ENCODE measurements at places on chromosomes 7 and 10.

GRCh38 chr7:55533050-55533728, 39.1 kb downstream of the VOPP1 start:
- H3K4me3 ChIP-seq, result no peak overlapping the region
- peak overlapping the region; percentile 19 for H3K27ac ChIP-seq
- no peaks in the 10 kb centered on the region for H3K36me3 ChIP-seq
- peaks cover 14% of the 10 kb centered on the region for H3K4me1 ChIP-seq

DNA sequence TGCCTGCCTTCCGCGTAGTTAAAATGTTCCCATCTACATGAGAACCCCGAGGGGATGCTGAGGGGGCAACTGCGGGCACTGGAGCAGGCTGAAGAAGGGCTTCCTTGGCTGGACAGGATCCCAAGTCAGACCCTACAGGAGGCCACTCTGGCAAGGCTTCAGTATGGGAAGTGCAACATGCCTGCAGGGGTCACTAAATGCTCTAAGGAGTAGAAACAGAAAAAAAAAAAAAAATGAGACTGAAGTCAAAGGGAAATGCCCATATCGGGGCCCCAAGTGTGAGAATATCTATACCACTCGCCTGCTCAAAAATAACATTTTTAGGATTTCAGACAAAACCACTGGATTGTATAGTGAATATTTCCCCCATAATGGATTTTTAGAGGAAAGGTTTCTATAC, 33.5 kb downstream of the FAM204A start:
- no peak overlapping the region for H3K4me3 ChIP-seq
- no peaks in the 10 kb centered on the region for H3K27me3 ChIP-seq
- peaks cover 55% of the 10 kb centered on the region for H3K4me1 ChIP-seq
- H3K36me3 ChIP-seq, result peaks cover 24% of the 10 kb centered on the region
- peak overlapping the region; percentile 31 for H3K27ac ChIP-seq

DNA sequence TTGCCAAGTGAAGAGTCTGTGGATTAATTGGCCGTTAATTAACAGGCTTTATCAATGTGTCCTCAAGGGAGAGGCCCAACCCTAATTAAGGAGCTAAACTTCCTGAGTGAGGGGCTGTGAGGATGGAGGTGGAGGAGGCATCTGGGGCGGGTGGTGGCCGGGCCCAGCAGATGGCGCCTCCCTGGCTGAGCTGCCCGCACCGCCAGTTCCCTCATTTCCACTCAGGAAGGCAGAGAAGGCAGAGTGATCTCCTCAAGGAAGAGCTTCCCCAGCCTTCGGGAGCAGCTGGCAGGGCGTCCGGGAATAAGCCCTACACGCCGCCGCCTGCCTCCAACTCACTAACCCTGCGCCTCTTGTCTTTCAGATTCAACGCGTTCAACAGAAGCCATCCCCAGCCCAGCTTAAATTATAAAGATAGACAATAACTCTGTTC, 112.2 kb downstream of the CYTH3 start:
- no peaks in the 10 kb centered on the region for H3K4me1 ChIP-seq
- H3K27me3 ChIP-seq, result no peaks in the 10 kb centered on the region
- H3K27ac ChIP-seq, result peak overlapping the region; percentile 86
- DNase-seq, result peak; percentile 72

- H3K27ac ChIP-seq, result no peak overlapping the region
- no peak overlapping the region for H3K4me3 ChIP-seq
- peaks cover 62% of the 10 kb centered on the region for H3K4me1 ChIP-seq
- DNase-seq, result peak; percentile 75
These were observed 13.4 kb downstream of the TNS3 start for GRCh38 chr7:47568547-47568946.

GRCh38 chr7:50588937-50589336, 23.7 kb upstream of the DDC start:
- H3K4me3 ChIP-seq, result no peak overlapping the region
- no peaks in the 10 kb centered on the region for H3K27me3 ChIP-seq
- peaks cover 29% of the 10 kb centered on the region for H3K36me3 ChIP-seq
- DNase-seq, result no peak
- H3K27ac ChIP-seq, result no peak overlapping the region

DNA sequence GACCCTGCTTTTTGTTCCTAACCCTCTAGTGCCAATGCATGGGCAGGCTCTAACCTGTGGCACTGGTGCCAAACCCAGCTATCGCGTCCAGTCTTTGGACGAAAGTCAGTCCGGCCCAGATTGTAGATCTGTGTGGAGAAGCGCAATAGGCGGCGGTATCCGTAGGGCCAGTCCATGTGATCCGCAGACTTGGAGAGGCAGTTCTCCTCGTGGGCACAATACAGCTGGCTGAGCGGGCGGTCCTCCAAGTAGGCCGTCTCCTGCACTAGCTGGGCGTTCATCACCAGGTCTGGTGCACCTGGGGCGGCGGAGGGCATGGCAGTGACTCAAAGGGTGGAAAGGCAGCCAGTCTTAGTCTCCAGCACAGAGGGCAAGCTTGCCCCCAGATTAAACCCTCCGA, 14.5 kb downstream of the LOXL4 start:
- no peak overlapping the region for H3K27ac ChIP-seq
- DNase-seq, result no peak
- peaks cover 15% of the 10 kb centered on the region for H3K36me3 ChIP-seq
- no peaks in the 10 kb centered on the region for H3K27me3 ChIP-seq
- H3K4me1 ChIP-seq, result no peaks in the 10 kb centered on the region

DNA sequence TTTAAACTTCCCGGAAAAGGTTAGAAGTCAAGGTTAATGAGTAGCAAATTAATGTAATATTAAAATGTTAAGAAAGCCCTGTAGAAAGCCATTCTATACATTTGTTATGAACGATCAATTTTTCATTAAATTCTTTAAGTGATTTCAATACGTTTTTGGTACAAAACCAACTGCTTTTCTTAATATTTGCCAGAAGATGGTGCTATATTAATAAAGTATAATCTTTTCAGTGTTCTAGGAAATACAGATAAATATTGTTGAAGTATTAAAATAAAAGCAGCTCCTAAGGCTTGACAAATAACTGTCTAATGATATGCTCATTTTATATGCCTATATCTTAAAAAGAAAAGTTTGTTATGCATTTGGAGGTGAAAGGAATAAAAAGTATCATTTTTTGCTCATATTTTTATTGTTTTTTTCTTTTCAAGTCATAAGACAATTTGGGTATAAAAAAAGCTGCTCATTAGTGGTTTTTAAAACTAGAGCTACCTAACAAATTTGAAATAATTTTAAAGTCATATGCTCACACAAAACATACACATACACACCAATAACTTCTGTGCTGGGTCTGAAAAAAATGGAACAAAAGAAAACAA, 130.3 kb upstream of the POT1 start:
- no peaks in the 10 kb centered on the region for H3K27me3 ChIP-seq
- H3K36me3 ChIP-seq, result no peaks in the 10 kb centered on the region
- DNase-seq, result no peak

GRCh38 chr7:33191340-33191739, 62.0 kb downstream of the BBS9 start:
- H3K27me3 ChIP-seq, result no peaks in the 10 kb centered on the region
- H3K36me3 ChIP-seq, result no peaks in the 10 kb centered on the region
- no peaks in the 10 kb centered on the region for H3K4me1 ChIP-seq
- no peak for DNase-seq
- no peak overlapping the region for H3K27ac ChIP-seq
- H3K4me3 ChIP-seq, result no peak overlapping the region

GRCh38 chr7:17660116-17660515, 280.2 kb downstream of the SNX13 start:
- H3K27me3 ChIP-seq, result no peaks in the 10 kb centered on the region
- H3K27ac ChIP-seq, result no peak overlapping the region
- DNase-seq, result no peak
- no peaks in the 10 kb centered on the region for H3K36me3 ChIP-seq

DNA sequence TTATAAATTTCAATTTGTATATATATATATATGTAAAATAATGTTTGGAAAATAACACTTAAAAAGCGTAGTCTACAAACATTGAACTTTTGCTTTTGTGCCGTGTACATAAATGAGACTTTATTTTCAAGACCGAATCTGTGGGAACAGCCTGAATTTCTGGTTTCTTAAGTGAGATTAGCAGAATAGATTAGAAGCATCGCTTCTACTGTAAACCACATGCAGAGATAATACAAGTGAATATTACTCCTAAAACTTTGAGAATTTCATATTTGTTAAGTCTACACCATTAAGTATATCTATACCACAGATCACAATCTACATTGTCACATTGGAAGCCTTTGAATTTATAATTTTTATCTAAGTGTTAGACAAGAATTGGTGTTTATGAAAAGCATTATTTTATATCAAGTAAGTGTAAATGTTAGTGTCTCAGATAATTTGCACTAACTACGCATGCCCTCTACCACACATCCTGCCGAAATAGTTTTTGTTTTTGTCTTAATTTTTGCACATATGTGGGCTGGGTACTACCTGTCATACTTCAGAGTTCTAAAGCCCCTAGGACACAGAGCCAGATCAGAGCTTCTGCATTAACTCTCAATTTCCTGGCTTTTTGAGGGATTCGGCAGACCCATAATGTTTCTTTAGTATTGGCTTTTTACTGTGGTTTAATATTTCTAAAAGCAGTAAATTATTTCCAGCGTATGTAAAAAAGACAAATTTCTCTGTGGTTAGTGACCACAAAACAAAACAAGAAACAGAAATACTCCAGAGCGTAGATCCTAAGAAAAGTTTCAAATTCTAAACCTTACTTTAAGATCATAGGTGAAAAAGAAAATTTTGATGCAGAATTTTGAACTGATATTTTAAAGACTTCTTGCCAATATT, 20.0 kb downstream of the TWIST1 start:
- H3K4me3 ChIP-seq, result no peak overlapping the region
- H3K27me3 ChIP-seq, result peaks cover 5% of the 10 kb centered on the region
- no peaks in the 10 kb centered on the region for H3K36me3 ChIP-seq
- H3K27ac ChIP-seq, result no peak overlapping the region
- no peak for DNase-seq

DNA sequence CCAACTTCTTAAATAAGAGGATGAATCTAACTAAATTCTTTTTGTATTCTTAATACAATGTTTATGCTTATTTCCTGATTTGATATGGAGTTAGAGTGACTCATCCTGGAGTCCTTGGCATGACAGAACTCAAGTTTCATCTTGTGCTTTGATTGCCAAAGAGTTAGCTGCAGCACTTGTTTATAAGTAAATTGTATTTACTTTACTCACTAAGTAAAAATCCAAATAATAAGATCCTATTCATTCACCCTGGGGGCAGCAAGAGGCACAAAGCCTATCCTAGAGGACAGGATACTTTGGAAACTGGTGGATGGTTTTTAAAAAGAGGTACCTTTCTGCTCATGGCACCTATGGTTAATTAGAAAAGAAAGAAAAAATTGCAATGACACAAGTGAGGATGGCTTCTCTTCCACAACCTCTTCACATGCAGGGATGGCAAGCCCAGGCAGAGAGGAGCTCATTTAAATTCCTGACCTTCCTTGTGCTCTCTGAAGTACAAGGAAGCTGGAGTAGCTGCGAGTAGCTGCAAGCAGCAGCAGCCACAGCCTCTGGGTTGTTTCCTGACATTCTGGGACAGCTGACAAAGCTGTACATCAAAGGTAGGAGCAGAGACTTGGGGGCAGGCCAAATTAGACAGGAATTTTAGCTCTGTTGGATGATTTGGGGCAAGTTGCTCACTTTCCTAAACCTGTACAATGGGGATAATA, 28.5 kb upstream of the CROT start:
- H3K27me3 ChIP-seq, result no peaks in the 10 kb centered on the region
- no peaks in the 10 kb centered on the region for H3K4me1 ChIP-seq
- no peak overlapping the region for H3K27ac ChIP-seq

GRCh38 chr7:77710861-77711260, 14.6 kb downstream of the RSBN1L start:
- H3K4me3 ChIP-seq, result no peak overlapping the region
- no peaks in the 10 kb centered on the region for H3K27me3 ChIP-seq

DNA sequence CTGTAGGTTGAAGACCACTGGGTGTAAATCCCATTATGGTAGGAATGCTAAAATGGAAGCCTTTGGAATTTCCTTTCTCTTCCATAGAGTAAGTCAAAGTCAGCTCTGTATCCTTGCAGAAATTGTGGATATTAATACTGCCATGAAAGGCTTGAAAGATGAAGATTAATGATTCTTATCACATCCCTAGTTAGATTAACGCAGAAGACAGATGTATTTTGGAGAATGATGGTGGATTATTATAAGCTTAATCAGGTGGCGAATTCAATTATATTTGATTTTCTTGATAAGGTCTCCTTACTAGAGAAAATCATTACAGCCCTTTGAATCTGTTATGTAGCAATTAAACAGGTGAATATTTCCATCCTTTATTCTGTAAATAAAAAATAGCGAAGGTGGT, 270.1 kb downstream of the PHF14 start:
- H3K27me3 ChIP-seq, result no peaks in the 10 kb centered on the region
- H3K27ac ChIP-seq, result no peak overlapping the region
- DNase-seq, result no peak
- H3K36me3 ChIP-seq, result no peaks in the 10 kb centered on the region
- no peaks in the 10 kb centered on the region for H3K4me1 ChIP-seq
- H3K4me3 ChIP-seq, result no peak overlapping the region

DNA sequence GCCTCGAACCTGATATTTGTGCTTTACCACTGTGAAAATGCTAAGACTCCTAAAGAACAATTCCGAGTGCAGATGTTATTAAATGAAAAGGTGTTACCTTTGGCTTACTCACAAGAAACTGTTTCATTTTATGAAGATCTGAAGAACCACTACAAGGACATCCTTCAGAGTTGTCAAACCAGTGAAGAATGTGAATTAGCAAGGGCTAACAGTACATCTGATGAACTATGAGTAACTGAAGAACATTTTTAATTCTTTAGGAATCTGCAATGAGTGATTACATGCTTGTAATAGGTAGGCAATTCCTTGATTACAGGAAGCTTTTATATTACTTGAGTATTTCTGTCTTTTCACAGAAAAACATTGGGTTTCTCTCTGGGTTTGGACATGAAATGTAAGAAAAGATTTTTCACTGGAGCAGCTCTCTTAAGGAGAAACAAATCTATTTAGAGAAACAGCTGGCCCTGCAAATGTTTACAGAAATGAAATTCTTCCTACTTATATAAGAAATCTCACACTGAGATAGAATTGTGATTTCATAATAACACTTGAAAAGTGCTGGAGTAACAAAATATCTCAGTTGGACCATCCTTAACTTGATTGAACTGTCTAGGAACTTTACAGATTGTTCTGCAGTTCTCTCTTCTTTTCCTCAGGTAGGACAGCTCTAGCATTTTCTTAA, 47.7 kb downstream of the MINPP1 start:
- DNase-seq, result no peak
- no peak overlapping the region for H3K27ac ChIP-seq
- H3K4me3 ChIP-seq, result no peak overlapping the region
- peaks cover 13% of the 10 kb centered on the region for H3K4me1 ChIP-seq
- no peaks in the 10 kb centered on the region for H3K36me3 ChIP-seq

GRCh38 chr10:51206500-51206899, 132.2 kb downstream of the PRKG1 start:
- peak overlapping the region; percentile 52 for H3K27ac ChIP-seq
- H3K27me3 ChIP-seq, result no peaks in the 10 kb centered on the region
- H3K36me3 ChIP-seq, result no peaks in the 10 kb centered on the region
- H3K4me1 ChIP-seq, result peaks cover 34% of the 10 kb centered on the region

GRCh38 chr7:71937840-71938371, 474.2 kb downstream of the CALN1 start:
- DNase-seq, result no peak
- no peak overlapping the region for H3K4me3 ChIP-seq
- no peaks in the 10 kb centered on the region for H3K27me3 ChIP-seq
- H3K4me1 ChIP-seq, result no peaks in the 10 kb centered on the region
